ENCODE measurements at places on chromosomes 7 and 10. TPM values are rescaled to one million over a fixed set of nuclear protein-coding genes. Genes with fewer than 3 reads are reported as not detected.

The CLRN3 gene
- total RNA-seq: 0.22 TPM

The PLXNA4 gene
- 6.9 TPM for total RNA-seq

The MGAM2 gene
- total RNA-seq: not detected

The WDFY4 gene
- 0.87 TPM for total RNA-seq

The ARHGAP22 gene
- 1.4 TPM for total RNA-seq

The LEP gene
- total RNA-seq: not detected

The GNAI1 gene
- total RNA-seq: 13.9 TPM

The FEZF1 gene
- total RNA-seq: not detected

The NIPSNAP2 gene
- total RNA-seq: 33.6 TPM

The MEIG1 gene
- not detected for total RNA-seq

The AKR1C3 gene
- total RNA-seq: 111 TPM

The BAG3 gene
- 3.8 TPM for total RNA-seq

GRCh38 chr7:134845461-134845860 is 66.0 kb downstream of the CALD1 start:
- no peak for DNase-seq

DNA sequence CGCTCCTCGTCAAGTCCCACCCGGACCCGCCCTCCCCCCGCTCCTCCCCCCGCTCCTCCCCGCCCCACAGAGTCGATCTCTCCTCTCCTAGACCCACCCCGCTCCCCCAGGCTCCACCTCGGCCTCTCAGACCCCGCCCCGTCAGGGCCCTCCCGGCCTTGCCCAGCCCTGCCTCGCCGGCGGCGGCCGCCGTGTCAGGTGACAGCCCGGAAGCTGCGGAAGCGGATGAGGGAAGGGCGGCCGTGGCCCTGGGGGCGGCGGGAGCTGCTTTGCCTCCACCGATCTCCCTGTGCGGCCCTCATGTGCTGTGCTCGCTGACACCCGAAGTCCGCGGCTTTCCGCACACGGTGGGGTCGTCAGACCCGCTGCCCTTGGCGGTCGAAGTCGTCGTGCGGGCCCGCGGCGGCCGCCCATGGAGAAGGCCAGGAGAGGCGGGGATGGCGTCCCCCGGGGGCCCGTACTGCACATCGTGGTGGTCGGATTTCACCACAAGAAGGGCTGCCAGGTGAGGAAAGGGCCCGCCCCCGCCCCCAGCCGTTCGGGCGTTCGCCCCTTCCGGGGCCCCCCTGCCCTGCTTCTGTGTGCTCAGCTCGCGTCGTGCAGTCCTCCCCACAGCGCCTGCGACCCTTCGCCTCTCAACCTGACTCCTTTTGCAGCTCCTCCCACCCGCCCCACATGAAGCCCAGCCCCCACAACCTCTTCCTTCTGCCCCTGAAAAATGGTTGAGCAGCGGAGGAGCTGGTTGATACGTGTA is at the start of gene AVL9:
Gene AVL9, plus strand, starts transcription at position 192 of the 754 bp plus-strand sequence. Its CDS starts 221 bp downstream, at position 413.
- peak; percentile 98 for DNase-seq

DNA sequence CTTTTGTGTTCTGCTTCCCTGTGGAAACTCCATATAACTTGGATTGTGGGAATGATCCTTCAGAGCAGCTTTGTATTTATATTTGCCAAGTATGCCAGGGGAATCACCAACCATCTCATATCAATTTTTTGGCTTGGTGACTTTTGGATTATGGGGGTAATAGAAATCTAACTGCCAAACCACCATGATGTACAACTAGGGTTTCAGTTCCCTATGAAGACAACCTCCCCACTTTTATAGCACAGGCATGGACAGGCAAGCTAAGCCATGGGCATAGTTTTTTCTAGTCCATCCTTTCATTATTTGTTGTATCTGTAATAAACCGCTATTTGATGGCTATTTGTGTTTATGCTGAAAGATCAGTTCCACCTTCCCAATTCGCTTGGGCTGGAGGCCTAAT is 17.7 kb downstream of the NPY start:
- DNase-seq: no peak

GRCh38 chr10:34655286-34656170 is 159.6 kb downstream of the PARD3 start:
- DNase-seq: peak; percentile 71

- no peak for DNase-seq
These were observed 155.3 kb upstream of the AKR1E2 start for GRCh38 chr10:4670737-4671136.

DNA sequence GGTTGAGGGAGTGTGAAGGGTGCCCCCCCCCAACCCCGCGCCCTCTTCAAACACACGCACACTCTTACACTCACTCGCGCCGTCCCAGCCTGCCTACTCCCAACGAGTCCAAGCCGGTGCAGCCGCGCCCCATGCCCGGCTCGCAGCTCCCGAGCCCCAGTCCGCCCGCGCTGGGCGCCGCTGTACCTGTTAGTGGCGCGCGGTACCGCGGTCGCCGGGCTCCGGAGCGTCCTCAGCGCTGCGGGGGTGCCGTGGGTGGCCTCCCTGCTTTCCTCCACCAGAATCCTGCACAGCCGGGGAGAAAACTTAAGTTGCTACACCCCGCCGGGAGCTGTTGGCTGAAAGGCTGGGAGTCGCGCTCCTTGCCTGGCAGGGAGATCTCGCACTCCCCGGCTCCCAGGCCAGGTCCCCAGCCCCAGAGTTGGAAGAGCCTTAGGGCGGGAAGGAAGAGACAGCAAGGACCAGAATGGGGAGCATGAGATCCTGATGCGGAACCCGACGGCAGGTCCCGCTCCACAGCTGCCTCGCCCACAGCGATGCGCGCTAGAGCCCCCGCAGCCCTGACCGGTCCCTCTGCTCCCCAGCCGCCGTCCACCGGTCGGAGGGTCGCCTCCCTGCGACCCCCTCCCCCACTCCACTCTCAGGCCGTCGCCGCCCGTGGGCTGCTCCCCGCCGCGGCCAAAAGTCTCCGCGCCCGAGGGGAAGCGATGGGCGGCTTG is 863 bp downstream of the ST8SIA6 start:
- peak; percentile 63 for DNase-seq

DNA sequence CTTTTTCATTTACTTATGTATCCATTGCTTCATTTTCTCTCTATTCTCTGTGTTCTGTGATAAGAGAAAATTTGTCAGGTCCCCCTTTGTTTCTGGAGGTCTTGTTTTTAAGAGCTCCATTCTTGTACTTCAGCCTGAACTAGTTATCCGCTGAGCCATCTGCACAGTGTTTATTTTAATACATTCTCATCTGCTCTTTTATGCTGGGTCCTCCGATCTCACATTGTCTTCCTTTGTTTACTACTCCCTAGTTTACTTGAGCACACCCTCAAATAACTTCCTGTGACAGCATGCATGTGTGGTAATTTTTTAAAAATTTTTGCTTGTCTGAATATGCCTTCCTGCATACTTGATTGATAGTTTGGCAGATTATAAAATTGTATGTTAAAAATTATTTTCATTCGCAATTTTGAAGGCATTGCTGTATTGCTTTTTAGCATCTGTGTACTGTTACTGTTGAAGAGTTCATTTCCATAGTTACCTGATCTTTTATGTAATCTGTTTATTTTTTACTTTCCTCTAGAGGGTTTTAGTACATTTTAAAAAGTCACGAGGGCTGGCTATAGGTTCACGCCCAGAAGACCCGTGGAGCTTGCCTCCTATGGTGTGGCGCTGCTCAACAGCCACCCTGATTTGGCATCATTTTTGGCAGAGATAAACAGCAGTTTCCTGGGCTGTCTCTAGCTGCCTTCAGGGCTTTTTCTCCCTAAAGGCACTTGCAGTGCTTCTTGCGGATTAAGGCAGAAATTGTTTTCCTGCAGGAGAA is 31.9 kb downstream of the RSBN1L start:
- DNase-seq: peak; percentile 18

DNA sequence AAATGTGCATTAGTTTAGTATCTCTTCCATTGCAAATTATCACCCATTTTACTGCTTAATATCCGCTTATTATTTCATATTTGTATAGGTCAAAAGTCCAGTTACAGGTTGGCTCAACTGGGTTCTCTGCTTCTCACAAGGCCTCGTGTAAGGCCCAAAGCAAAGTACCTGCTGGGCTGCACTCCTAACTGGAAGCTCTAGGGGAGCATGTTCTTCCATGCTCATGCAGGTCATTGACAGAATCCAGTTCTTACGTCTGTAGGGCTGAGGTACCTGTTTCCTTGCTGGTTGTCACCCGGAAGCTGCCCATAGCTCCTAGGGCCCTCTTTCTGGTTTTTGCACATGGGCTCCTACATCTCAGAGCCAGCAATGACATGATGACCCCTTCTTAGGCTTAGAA is 79.6 kb downstream of the RAPGEF5 start:
- no peak for DNase-seq

DNA sequence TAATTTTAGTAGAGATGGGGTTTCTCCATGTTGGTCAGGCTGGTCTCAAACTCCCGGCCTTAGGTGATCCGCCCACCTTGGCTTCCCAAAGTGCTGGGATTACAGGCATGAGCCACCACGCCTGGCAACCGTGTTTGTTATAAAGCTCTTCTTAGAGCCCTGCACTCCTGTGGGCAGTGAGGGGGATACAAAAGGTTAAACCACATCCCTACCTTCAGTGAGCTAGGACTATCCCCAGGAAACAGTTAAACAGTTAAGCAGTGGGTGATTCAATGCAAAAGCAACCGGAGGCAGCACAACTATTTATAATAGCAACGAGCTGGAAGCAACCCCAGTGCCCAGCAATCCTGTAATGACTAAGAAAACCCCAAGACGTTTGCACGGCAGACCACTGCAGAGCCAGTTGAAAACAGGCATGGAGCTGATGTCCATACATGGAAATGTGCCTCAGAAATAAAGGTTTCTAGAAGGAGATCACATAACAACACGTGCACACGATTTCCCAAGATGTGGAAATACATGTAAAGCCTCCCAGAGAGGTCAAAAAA is 107.2 kb upstream of the LYZL2 start:
- peak; percentile 9 for DNase-seq

- peak; percentile 3 for DNase-seq
These were observed 75.5 kb downstream of the MACC1 start for GRCh38 chr7:20141666-20142065.

GRCh38 chr7:26046878-26047277 is 105.1 kb upstream of the NFE2L3 start:
- DNase-seq: no peak

- DNase-seq: peak; percentile 80
These were observed 101.7 kb upstream of the KLF6 start for GRCh38 chr10:3886641-3887251.

- DNase-seq: no peak
These were observed 216.3 kb downstream of the CHRM2 start for GRCh38 chr7:137084607-137085380.

- DNase-seq: peak; percentile 12
These were observed 250.5 kb downstream of the ARHGAP12 start for GRCh38 chr10:31678139-31678536.

DNA sequence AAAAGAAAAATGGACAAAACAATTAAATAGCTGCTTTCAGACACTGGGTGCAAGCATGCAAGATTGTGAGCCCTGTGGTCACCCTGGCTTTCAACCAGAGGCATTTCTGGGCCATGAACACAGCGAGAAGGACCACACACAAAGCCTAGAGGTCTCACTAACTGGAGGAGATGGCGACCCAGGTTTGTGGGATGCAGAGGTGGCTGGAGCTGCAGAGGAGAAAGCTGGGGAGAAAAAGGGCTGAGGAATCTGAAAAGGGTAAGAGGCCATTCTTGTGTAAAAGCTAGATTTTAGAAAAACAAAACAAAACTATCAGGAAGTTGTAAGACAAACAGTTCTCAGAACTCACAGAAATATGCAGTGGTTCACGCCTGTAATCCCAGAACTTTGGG is 30.1 kb upstream of the PTPRN2 start:
- no peak for DNase-seq

DNA sequence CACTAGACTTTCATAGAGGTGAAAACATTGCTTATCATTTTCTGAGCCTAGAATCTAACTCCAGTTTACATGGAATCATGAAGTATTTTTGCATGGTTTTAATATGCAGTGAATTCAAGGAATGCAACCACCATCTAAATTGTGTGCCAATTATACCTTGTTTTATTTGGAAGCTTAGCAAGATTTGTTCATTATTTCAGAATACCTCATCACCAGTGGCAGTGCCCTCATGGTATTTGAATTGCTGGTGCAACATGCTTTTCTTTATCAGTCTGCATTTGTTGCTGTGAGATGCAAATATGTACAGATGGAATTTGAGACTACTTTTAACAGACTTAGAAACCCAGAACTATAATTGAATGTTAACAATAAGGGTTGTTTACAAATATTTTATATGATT is 18.7 kb upstream of the ZNF800 start:
- no peak for DNase-seq

DNA sequence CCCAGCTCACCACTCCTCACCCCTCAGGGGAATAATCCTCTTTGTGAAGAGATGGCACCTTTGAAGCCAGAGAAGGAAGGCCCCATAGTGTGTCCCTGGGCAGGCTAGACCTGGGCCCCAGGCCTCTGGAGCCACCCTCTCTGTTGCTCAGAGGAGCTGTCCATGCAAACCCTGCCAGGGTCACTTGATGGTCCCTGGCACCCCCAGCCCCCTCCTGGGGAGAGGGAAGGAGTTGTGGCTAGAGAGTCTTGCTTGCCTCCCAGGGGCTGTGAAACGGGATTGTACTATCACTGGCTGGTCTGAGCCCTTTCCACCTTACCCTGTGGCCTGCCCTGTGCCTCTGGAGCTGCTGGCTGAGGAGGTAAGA is 5.8 kb downstream of the GHRHR start:
- no peak for DNase-seq

DNA sequence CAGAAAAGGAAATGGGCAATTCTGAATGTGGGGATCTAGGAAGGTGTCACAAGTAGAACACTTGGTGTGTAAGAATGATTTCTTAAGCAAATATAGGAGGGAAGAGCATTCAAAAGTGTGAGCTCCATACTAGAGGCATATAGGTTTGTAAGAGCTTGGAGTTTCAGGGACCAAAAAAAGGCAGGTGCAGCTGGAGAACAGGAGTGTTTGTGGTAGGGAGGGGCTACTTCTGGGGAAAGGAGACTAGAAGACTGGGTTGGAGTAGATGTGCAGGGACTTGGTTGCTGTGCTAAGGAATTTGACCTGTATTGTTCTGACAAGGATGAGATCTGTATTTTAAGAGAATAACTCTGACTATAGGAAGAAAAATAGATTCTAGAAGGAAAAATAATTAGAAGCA is 46.4 kb downstream of the CPED1 start:
- no peak for DNase-seq
